ENCODE measurements at places on chromosomes 2 and 18.

- no peak for DNase-seq
Observed at GRCh38 chr18:9000733-9001132, 101.8 kb upstream of the NDUFV2 start.

- DNase-seq: no peak
Observed at GRCh38 chr2:52500561-52500960, 1267.0 kb upstream of the CHAC2 start.

DNA sequence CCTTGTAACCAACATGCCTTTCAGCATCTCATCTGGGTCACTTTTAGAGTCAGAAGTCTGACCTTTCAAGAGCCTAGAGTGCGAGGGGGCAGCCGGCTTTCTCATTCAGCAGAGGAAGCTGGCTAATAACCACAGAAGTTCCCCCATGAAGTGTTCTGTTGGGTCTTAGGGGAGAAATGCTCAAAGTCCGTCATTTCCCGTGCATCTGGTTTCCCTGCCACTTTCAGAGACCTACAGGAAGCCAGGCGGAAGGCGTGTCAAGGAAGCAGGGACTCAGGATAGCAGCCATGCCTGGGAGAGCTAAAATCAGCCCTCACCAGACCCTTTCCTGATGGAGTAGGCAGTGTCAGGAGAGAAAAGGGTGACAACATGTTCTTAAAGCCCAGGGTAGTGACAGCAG, 301.8 kb upstream of the ID2 start:
- no peak for DNase-seq

DNA sequence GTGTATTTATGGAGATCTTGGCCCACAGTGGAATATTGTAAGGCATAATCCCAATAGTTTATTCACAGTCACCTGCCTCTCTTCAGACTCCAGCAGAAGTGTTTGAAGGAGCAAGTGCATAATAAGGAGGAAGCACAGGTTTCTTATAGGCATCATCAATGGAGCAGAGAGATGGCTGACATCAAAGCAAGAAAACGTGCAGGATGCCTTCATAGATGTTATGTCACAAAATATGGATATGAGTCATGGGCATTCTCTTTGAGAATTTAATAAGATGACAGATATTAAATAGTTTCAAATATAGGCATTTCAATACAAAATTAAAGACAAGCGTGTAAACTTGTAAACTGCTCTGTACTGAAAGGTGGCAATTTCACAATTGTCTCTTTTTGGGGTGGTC, 4.0 kb upstream of the RND3 start:
- DNase-seq: no peak

DNA sequence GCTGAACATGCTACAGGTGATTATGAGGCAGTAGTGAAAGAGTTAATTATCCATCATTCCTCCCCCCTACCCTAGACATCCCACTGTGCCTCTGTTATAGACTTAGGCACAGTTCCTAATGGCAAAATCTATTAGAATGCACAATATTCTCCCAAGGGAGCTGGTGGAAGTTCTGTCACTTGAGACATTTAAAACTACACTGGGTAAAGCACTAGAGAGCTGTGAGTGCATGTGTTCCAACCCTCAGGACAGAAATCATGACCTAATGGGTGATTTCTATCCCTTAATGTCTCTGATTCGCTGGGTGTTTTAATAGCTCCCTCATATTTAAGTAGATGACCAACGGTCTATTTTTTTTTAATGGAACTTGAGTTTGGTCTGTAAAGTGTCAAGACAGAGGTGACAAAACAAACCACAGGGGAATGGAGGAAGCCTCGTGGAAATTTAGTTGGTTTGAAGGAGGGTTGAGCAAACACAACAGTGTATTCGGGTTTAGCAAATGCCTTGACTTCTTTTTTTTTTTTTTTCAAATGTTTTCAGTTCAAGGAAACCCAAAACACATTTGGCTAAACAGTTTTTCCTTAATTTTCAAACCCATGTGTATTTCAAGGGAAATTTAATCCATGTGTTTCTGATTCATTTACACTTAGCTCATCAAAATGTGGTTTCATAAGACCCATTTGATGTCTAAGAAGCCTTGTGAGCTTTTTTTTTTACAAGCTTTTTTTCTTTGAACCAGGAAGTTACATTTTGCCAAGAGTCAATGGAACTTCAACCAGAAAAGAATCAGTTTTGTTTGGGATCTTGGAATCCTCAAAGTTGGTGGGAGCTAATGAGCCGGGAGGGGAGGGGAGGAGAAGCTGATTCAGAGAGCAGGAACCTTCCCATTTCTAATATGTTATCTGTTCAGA, 665.1 kb upstream of the ZEB2 start:
- no peak for DNase-seq
